Caki2 (cell line): ENCODE measurements at places on chromosomes 1 and 21. TPM values are rescaled to one million over a fixed set of nuclear protein-coding genes. Genes with fewer than 3 reads are reported as not detected.

GPX7 gene
- not detected in 2 replicates for total RNA-seq

RUSC1 gene
- total RNA-seq, result 22.6 and 24.3 TPM in 2 replicates

HSD3B1 gene
- total RNA-seq, result not detected in 2 replicates

NCAM2 gene
- total RNA-seq, result 0.55 and 2.3 TPM in 2 replicates

GRCh38 chr1:221693087-221693486, 48.8 kb downstream of the DUSP10 start:
- DNase-seq, result no peak

DNA sequence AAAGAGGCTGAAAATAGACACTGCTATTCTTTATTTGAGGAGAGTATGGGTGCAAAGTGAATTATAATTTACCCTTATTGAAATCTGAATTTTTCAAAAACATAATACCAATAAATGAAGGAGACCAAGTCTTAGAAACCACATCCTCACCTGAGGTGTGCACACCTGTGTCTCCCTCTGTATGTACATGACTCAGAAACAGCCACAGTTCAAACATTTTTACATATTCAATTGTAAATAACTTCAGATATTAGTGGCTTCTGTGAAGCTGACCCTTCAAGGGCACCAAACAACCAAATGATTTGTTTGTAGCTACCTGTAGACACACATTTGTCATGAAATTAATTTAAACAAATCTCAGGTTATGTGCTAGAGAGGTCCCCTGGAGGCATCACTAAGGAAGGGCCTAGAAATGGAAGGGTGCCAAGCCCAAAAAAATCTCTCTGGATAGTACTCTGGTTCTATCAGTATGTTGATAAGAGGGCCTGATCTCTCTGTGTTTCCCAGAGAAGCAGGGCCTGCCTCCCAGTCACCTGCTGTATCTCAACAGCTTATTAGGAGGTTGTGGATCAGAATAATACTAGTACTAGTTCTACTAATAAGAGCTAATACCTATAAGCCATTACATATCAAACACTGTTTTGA, 28.1 kb downstream of the ERI3 start:
- DNase-seq, result no peak

GRCh38 chr1:33228935-33229487, 27.3 kb upstream of the ZNF362 start:
- no peak for DNase-seq

- DNase-seq, result peak; percentile 38
Observed at GRCh38 chr1:86018283-86018923, 138.2 kb downstream of the COL24A1 start.

GRCh38 chr1:172966844-172967540, 83.7 kb downstream of the TNFSF18 start:
- no peak for DNase-seq

- no peak for DNase-seq
Observed at GRCh38 chr1:245803666-245804037, 648.9 kb downstream of the KIF26B start.

DNA sequence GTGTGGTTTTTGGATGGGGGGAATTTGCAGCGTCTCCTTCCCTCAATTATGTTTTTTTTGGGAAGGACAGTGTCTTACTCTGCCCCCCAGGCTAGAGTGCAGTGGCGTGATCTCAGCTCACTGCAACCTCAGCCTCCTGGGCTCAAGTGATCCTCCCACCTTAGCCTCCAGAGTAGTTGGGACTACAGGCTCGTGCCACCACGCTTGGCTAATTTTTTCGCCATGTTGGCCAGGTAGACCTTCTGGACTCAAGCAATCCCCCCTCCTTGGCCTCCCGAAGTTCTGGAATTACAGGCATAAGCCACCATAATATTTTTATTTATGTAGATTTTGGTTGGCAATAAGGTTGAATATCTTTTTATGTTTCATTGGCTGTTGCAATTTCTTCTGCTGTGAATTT, 9.5 kb upstream of the PARP1 start:
- no peak for DNase-seq

GRCh38 chr1:41286992-41287391, 44.9 kb upstream of the SCMH1 start:
- no peak for DNase-seq

DNA sequence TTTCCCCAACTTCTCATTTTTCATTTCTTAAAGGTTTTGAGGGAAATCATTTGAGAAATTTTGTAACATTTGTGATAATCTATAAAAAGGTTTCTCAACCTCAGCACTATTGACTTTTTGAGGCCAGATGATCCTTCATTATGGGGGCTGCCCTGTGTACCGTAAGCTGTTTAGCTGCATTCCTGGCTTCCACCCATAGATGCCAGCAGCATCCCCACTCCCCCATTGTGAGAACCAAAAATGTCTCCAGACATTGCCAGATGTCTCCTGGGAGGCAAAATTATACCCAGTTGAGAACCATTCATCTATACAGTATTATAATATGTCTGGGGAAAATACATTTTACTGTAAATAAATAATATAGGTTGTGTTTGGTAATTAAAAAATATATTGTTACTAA, 146.0 kb downstream of the PBX1 start:
- no peak for DNase-seq

DNA sequence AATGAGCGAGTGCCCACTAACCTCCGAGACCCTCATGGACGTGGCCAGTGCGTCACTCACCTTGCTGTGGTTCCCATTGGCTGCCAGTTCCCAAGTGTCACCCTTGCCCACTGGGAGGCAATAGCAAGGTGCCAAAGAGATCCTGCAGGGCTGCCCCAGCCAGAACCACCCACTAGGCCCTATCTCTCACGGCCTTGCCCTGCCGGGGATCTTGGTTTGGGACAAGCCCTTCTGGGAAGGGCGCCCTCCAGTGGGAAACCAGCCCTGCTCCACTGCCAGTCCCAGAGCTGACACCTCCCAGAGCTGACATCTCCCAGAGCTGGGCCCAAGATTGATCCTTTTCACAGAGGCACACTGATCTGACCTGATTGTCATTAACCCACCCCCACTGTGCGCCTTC, 2.1 kb upstream of the SELENON start:
- DNase-seq, result no peak

- DNase-seq, result no peak
Observed at GRCh38 chr1:207047505-207047904, 3.5 kb downstream of the YOD1 start.
